Stimulated activated CD8-positive, alpha-beta memory T cell treated with anti-CD3 and anti-CD28 coated beads, Interleukin-15, amount 100 ng/mL, for 48 hours (primary cell): ENCODE measurements at places on chromosomes 2 and 18.

- no peak for DNase-seq
These were observed 146.4 kb downstream of the FTCDNL1 start for GRCh38 chr2:199704358-199705238.

DNA sequence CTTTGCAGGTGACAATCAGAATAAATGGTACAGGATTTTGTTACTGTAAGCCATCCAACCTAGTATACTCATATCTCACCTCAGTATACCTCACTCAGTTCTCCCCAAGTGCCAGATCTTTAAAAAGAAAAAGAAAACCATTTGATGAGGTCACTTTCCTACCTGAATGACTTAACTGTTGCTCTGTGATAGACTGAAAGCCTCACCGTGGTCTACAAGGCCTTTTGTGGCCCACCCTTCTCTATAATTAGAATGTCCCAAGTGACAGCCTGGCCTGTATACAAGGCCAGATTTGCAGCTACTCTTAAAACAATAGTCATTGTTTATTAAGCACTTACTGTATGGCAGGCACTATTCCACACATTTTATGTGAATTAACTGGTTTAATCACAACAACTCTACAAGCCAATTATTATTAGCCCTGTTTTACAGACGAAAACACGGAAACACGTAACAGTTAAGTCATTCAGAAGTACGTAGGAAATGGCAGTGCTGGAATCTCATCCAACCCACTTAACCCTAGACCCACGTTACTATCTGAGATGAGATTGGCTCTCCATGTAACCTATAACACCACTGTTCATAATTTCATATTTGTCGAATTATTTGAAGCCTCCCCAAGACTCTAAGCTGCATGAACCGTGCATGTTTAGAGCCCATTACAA, 28.3 kb downstream of the PKP4 start:
- no peak for DNase-seq

- no peak for DNase-seq
These were observed 57.2 kb downstream of the LIPG start for GRCh38 chr18:49618742-49619681.

DNA sequence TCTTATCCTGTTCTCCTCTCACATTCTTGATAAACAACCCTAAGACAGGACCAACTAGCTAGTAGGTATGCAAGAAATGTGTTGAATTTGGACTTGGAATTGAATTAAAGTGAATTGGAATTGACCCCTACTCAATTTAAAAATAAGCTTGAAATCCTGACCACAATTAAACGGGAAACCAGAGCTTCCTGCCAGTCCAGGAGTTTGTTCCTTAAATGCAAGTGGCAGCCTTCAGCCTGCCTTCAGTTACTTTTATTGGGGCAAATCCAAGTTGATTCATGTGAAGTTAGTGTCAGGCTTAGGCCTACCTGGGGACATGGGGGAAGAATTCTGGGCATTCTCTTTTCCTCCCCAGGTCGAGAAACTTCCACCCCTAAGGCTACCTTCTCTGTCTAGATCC, 457.6 kb downstream of the BCL11A start:
- DNase-seq: no peak

DNA sequence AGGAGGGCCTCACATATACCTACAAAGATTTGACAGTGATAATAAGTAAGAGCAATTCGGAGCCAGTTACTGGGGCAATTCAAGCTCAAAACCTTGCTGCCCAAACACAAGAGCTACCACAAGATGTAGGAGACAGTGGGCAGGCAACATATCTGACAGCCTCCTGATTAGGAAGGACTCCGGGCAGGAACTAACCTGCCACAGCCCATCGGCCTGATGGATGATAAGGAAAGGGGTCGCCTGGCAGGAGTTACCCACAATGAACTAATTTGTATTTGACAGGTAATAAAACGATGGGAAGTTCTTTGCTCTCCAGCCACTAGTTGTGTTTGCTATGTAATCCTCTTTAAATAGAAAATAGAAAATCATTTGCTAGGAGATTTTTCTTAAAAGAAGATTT, 100.2 kb downstream of the ARHGAP15 start:
- no peak for DNase-seq

DNA sequence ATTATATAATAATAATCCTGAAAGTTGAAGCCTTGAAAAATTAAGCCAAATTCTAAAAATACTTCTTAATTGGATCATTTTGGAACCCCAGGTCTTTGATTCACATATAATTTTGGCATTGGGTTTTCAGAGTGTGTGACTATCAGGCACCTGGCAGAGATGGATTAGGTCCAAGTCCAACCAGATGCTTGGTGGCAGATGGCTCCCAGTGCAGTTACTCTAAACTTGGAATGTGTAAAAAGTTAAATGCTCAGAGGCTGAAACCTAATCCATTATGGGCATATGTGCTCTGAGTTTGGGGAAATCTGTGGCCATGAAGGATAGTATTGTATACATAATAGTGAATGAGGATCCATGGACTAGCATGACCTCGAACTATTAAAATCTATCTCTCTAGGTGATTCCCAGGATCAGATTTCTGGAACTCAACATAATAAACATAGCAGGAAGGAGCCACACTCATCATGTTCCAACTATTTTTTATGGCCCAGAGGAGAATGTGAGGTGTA, 333.0 kb downstream of the RPRM start:
- DNase-seq: no peak

DNA sequence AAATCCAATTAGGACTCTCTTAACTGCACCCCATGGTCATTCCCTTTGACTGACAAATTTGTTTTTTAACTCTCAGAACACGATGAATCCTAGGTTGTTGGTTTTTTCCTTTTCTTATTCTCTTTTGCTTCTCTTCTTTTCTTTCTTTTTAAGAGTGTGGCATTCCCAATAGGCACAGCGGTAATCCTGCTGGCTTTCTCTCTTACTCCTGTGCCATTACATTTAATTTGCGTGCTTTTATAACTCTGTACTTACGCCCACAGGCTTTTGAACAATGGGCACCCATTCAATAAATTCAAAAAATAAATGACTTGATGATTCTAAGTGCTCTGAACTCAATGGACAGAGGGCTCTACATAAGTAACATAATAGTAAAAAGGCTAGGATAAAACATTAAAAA, 189.0 kb upstream of the SMAD7 start:
- no peak for DNase-seq

DNA sequence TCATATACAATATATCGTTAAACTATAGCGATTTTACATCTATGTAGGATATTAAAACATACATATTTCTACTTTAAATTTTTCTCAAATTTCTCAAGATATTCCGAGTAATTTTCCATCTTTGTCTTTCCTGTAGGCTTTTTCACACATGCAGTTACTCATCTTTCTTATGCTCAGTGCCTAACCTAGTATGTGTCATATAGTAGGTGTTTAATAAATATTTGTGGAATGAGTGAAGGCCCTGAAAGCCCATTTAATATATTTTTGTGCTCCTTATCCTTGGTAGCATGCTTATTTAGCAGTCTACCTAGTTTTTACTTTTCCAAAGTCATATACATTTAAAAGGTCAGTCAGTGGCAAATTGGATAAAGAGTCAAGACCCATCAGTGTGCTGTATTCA, 67.3 kb downstream of the ITGB6 start:
- no peak for DNase-seq

GRCh38 chr18:59961070-59961469, 61.3 kb downstream of the PMAIP1 start:
- DNase-seq: no peak

DNA sequence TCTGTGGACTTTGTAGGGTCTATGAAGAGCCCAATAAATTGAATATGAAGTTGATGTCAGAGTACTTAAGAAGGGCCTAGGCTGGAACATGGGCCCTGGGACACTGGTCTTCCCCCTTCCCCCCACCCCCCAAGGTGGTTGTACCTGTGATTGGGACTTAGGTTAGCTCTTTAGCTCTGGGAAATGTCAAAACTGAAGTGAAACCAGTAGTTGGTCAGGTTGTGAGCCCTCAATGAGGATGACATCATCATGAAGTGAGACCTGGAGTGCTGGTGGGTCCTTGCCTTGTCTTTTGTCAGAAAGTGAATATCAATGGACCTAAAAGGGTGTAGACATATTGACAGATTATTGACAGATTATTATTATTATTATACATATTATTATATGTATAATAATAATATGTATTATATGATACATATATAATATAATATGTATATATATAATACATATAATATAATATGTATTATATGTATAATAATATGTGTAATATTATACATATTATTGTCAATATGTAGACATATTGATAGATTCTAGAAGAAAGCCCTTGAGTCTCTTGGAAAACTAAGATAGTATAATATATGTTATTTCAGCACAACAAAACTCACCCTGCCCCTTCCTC, 5.4 kb downstream of the MARS2 start:
- DNase-seq: peak; percentile 18

DNA sequence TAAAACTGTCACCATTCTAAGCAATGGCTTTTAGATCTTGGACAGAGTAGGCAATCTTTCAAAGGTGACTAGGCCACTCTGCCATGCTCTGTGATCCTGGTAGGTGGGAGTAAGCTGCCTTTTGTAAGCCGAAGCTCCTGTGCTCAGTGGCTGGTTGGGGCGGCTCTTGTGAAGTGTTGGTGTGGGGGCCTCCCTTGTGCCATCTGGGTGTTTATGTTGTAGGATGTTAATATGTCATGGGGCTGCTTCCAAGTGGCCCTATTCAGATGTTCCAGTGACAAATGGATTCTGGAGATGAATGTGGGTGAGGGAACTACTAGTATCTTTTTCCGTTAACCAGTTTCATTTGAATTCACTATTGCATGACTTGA, 116.8 kb upstream of the SPRED2 start:
- no peak for DNase-seq

GRCh38 chr2:41414486-41415230, 633.2 kb upstream of the PKDCC start:
- no peak for DNase-seq

- no peak for DNase-seq
These were observed 566.2 kb upstream of the CDH2 start for GRCh38 chr18:28743115-28743514.

DNA sequence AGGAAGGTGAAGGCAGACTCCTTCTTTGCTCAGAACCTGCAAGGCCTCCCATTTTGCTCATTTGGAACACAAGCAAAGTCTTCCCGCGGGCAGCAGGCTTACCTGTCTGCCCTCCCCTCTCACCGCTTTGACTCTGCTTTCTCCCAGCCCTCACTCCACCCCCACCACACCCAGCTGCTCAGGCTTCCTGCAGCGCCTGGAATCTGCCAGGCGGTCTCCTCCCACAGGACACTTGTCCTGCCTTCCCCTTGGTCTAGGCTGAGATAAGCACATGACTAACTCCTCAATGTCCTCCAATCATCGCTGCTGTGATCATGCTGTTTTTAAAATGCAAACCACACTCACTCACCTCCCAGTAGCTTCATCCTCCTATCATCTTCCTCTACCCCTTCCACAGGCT, 430.0 kb downstream of the ZNF516 start:
- no peak for DNase-seq

- DNase-seq: no peak
These were observed 22.2 kb downstream of the MBP start for GRCh38 chr18:77110400-77110799.

DNA sequence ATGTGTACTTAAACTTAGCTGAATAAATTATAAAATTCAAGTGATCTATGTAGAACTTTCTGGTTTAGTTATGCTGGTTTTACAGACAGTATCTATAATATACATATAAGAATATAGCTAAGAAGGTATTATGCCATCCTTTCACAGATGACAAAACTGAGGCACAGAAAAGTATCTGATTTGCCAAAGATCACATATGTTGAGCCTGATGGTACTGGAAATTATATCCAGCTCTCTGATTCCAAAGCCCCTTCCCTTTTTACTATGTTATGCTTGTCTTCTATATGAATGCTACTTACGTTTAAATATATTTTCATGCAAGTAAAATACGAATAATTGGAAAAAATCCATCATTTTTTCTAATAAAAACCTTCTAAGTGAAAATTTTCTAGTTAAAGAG, 1631.3 kb downstream of the DPP10 start:
- DNase-seq: no peak

DNA sequence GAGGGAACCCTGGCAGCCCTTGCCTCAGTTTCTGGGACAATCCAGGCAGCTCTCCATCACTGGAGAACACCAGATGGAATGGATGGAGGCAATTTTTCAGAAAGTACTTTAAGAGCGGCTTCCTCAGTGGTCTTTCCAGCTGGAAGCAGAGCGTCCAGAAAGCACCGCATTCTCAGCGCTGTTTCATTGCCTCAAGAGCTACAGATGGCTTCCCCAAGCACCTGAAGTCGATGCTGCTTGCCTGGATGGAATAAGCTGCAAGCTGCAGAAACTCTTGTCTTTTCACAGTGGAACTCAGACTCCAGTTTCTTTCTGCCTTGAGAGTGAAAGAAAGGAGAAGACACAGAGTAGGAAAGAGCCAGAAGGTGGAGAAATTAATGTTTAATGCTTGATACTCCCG, 766.9 kb downstream of the TDRD15 start:
- DNase-seq: no peak

- DNase-seq: no peak
These were observed 214.6 kb downstream of the TRIB2 start for GRCh38 chr2:12931186-12931844.

DNA sequence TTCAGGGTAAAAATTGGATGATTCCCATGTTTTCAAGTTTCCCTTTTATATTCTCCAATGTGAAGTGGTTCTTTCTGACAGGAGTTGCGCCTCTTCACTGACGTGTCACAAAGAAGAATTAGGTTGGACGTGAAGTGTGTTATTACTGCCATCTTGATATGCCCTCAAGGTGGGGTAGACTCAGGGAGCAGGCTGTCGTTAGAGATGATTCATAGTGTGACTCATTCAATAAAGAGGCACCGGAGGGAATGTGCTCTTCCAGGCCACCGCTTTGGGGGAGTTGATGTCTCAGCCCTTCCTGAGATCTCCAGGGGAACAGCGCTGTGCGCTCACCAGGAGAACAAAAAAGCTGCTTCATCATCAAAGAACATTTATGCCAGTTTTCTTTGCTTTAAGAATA, 3.6 kb upstream of the DGKD start:
- no peak for DNase-seq

- DNase-seq: peak; percentile 66
These were observed 1.1 kb downstream of the HK2 start for GRCh38 chr2:74834792-74835755.

DNA sequence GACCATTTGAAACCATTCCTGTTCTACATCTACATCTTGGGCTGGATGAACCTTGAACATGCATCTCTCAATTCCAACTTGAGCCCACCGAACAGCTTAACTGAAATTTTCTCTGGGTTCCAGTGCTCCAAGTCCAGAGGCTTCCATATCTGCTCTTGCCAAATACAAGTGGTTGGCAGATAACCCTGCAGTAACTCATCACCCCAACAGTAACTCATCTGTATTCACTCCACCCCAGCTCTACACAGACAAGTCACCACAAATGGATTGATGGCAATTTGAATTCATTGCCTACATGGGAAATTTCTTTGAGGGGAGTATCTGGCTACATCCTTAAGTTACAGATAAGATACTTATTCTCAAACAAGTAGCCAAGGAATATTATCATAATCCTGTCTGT, 502.4 kb upstream of the TNP1 start:
- DNase-seq: no peak

DNA sequence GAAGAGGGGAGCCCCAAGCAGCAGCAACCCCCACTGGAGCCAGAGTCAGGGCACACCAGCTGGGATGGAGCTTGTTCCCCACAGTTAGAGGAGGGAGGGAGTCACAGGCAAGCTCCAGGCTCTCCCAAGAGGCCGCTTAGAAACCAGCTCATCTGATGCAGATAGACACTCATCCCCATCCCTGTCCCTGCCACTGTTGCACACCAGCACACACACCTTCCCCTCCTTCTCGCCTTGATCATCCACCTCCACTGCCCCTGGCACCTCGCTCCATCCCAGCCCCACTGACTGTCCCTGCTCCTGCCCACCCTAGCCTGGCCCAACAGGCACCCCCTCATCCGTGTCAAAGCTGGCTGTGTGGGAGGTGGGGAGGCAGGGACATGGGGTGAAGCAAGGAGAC, 1.5 kb upstream of the RUFY4 start:
- no peak for DNase-seq
